ENCODE measurements at places on chromosomes 16 and 17.

GRCh38 chr17:27631411-27631760 is 398 bp downstream of the LGALS9 start:
- no peak for DNase-seq

DNA sequence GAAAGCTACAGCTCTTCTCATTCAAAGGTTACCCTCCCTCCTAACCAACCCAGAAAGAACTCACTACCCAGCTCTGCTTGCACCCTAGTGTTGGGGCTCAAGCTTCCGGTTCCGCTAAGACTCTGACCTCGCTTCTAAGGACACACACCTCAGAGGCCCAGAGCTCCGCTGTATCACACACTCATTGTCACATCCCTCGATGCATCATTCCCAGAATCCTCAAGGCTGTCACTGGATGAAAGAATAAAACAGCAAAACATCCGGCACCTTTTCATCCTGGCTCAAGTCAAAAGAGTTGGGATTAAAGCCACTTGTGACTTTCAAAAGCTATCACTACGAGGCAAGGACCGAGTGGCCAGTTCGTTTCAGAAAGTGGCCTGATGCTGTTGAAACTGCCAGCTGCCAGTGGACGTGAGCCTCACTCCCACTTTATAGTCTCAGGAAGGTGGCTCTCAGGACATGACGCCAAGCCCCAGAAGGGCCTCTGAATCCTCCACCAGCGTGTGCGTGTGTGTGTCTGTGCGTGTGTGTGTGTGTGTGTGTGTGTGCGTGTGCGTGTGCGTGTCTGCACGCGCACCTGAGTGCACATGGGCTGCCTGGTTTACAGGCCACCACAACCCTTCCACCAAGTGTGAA is 29.0 kb downstream of the ZFHX3 start:
- DNase-seq = no peak

GRCh38 chr17:77304051-77304745 is 163.4 kb downstream of the SEC14L1 start:
- no peak for DNase-seq

DNA sequence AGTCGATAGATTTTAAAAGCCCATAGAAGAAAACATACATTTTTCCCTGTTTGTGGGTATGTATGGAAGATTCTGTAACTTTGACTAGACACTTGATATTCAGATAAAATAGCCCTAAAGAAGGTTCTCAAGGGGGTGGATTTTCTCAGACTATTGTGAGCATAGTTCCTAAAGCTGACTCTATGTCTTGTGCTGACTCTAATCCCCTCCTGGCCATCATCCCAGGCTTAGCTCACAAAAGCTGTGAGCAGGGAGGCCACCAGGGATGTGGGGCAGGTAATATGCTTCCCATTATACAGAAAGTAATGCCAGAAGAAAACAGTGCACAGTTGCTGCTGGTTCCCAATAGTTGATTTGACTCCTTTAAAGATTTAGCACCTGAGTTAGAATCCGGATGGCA is 32.0 kb downstream of the CDH13 start:
- DNase-seq = no peak

DNA sequence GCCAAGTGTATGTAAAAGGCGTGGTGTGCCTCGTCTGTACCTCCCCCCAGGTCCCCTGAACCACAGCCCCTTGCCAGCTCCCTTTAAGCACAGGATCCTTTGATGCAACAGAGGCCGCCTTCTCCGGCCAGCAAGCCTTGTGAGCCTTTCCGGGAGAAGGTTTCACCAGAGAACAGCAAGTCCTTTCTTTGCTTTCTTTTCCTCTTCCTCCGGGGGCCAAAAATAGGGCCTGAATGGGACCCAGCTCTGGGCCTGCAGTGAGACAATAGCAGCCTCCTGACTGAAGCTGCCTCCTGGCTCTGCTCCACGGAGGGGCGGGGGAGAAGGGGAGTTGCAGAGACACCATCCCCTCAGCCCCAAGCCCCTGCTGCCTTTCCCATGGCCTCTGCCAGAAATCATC is 9.0 kb downstream of the ADGRG1 start:
- DNase-seq = peak; percentile 28

DNA sequence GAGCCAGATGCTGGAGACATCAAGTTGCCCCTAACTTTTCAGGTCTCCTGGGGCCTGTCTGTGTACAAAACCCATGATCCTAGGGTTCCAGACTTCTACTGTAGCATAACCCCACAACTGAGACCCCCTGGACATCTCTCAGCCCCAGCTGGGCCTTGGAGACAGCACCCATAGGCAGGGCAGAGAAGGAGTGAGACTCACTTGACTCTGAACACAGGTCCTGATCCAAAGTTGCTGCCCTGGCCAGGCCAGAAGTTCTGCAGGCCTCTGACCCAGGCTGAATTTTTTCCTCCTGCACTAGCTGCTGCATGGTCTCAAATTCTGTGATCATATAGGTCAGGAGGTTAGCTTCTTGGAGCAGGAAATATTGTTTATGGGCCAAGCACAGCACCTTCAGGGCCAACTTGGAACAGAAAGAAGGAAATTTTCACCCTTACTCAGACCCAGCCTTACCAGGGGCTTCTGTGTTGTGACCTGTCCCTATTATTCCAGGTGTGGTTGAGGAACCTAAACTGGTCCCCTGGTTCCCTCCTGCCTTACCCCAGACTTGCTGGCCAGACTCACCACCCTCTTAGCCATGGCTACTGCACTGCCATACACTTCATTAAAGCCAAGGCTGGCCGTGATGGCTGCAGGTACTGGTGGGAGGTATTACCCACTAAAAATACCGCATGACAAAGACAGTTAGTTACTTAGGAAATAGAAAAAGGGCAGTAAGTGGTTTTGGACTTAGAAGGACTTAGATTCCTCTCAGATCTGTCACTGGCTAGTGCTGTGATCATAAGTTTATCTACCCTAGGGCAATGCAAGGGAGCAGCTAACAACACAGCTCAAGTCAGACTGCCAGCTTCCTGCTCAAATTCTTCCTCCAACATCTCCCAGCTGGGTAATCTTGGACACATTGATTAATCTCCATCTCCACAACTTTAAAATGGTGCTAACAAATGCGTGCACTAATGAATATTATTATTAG is 2180.1 kb downstream of the TP53TG3F start:
- no peak for DNase-seq

All from endothelial cell (in vitro differentiated cells).